ENCODE measurements at places on chromosomes 2 and 18. TPM values are rescaled to one million over a fixed set of nuclear protein-coding genes. Genes with fewer than 3 reads are reported as not detected.

- no peak overlapping the region for H3K4me3 ChIP-seq
- H3K36me3 ChIP-seq, result no peaks in the 10 kb centered on the region
- H3K4me1 ChIP-seq, result no peaks in the 10 kb centered on the region
- DNase-seq, result no peak
- no peaks in the 10 kb centered on the region for H3K27me3 ChIP-seq
Observed at GRCh38 chr2:193272011-193272410, 1077.3 kb upstream of the TMEFF2 start.

GRCh38 chr2:241936457-241937133 lies 67.1 kb downstream of the RTP5 start:
- H3K27ac ChIP-seq, result no peak overlapping the region
- DNase-seq, result no peak
- peaks cover 9% of the 10 kb centered on the region for H3K36me3 ChIP-seq
- H3K4me1 ChIP-seq, result peaks cover 26% of the 10 kb centered on the region
- no peaks in the 10 kb centered on the region for H3K27me3 ChIP-seq

- H3K27ac ChIP-seq, result no peak overlapping the region
- no peaks in the 10 kb centered on the region for H3K4me1 ChIP-seq
- peaks cover 13% of the 10 kb centered on the region for H3K27me3 ChIP-seq
- H3K36me3 ChIP-seq, result no peaks in the 10 kb centered on the region
Observed at GRCh38 chr2:19675003-19675629, 226.7 kb downstream of the TTC32 start.

DNA sequence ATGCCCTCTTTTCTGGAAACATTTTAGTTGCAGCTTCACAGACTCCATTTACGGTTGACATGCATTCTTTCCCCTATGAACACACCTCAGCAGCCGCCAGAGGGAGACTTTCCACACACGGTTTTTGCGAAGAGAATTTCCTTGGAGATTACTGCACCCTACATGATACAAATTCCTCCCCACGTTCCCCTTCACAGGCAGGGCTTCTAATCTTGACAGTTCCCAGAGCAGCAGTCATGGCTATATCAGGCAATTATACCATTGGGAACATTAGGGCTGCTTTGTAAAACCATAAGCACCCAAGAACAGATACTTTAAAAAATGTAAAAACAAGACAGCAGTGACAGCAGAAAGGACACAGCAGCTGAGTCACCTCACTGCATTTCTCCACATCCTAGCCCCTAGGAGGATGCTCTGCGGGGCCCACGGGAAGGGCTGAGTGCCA lies 253.8 kb downstream of the TGIF1 start:
- no peaks in the 10 kb centered on the region for H3K4me1 ChIP-seq
- no peaks in the 10 kb centered on the region for H3K36me3 ChIP-seq
- no peak overlapping the region for H3K27ac ChIP-seq
- no peak overlapping the region for H3K4me3 ChIP-seq

DNA sequence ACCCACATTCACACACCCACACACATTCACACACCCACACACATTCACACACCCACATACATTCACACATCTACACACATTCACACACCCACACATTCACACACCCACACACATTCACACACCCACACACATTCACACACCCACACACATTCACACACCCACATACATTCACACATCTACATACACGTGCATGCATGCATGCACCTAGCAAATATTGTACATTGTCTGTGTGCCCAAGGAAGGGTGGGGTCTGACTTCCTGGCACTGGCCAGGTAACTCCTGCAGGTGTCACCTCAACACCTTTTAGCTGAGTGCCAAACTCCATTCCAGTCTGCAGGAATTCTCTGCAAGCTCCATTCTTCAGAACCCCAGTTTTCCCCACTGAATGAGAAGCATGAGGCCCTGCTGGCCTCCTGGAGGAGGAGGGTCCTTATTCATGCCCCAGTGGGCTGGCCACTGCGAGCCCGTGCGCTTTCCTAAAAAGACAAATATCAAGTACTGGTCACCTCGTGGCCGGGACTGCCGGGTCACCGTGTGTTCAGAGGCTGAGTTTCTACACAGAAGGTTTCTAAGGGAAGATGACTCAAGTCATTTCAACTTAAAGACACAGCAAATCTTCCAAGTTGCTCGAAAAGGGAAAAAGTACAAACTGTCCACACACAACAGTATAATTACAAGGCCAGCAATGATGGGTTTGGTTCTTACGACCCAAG lies 131.5 kb downstream of the HDAC4 start:
- H3K27ac ChIP-seq, result no peak overlapping the region
- peaks cover 8% of the 10 kb centered on the region for H3K27me3 ChIP-seq
- peaks cover 84% of the 10 kb centered on the region for H3K4me1 ChIP-seq
- H3K36me3 ChIP-seq, result peaks cover 8% of the 10 kb centered on the region

DNA sequence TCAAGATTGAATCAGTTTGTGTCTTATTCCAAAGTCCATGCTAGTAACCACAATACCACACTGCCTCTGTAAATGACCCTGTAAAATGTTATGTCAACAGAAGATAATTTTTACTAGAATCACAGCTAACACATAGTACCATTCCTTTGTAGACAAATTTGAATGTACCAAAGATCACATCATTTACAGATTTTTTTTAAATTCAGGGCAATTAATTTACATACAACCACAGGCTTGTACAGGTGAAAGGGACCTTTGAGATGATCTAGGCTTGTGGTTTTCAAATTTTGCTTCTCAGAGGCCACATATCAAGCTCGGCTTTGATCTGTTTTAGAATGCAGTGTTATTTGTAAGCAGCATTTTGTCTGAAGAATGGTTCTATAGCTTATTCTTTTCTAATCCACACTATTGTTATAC lies 63.8 kb upstream of the PPM1B start:
- peaks cover 43% of the 10 kb centered on the region for H3K4me1 ChIP-seq
- H3K27ac ChIP-seq, result no peak overlapping the region
- DNase-seq, result no peak
- H3K36me3 ChIP-seq, result no peaks in the 10 kb centered on the region
- no peak overlapping the region for H3K4me3 ChIP-seq
- no peaks in the 10 kb centered on the region for H3K27me3 ChIP-seq

- no peak for DNase-seq
- H3K27me3 ChIP-seq, result no peaks in the 10 kb centered on the region
- H3K4me1 ChIP-seq, result peaks cover 75% of the 10 kb centered on the region
- H3K27ac ChIP-seq, result peak overlapping the region; percentile 97
- H3K4me3 ChIP-seq, result no peak overlapping the region
Observed at GRCh38 chr2:234458466-234458865, 38.4 kb downstream of the ARL4C start.

GRCh38 chr2:179952658-179953057 lies 54.4 kb downstream of the CWC22 start:
- no peak for DNase-seq
- H3K36me3 ChIP-seq, result peaks cover 41% of the 10 kb centered on the region
- no peaks in the 10 kb centered on the region for H3K27me3 ChIP-seq
- no peak overlapping the region for H3K27ac ChIP-seq
- no peaks in the 10 kb centered on the region for H3K4me1 ChIP-seq

- peaks cover 5% of the 10 kb centered on the region for H3K27me3 ChIP-seq
- H3K27ac ChIP-seq, result no peak overlapping the region
- H3K36me3 ChIP-seq, result no peaks in the 10 kb centered on the region
- H3K4me1 ChIP-seq, result no peaks in the 10 kb centered on the region
- no peak for DNase-seq
- no peak overlapping the region for H3K4me3 ChIP-seq
Observed at GRCh38 chr2:205640716-205641115, 41.6 kb upstream of the NRP2 start.

GRCh38 chr2:176781570-176782217 lies 430.9 kb upstream of the HNRNPA3 start:
- peaks cover 32% of the 10 kb centered on the region for H3K36me3 ChIP-seq
- H3K4me1 ChIP-seq, result peaks cover 21% of the 10 kb centered on the region
- H3K27ac ChIP-seq, result peak overlapping the region; percentile 70
- no peak for DNase-seq
- H3K27me3 ChIP-seq, result peaks cover 3% of the 10 kb centered on the region

DNA sequence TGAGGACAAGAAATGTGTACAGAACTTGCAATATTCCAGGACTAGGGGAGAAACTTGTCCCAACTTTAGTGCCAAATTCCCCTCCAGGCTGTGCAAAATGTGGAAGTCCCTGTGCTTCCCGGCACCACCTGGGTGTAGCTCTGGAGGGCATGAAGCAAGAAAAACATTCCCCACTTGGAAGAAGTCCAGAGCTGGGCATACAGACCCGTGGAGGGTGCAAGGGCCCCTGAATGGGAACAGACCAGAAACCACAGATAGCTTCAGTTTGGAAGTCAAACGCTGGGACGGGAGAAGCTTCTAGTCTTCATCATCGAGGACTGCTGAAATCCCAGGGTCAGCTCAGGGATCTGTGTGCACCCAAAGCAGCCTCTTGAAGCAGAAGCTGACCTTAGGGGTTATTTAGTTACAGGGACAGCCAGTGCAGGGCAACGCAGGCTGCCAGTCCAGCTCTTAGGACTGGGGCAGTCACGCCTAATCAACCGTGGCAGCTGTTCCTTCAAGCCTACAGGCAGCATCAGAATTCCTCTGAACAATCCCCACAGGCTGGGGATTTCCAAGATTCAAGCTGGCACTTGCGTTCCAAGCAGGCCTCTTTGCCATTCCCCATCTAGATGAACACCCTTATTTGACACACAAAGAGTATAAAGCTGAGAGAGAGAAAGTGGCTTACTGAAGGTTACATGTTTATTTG lies 269.4 kb downstream of the LOXHD1 start:
- no peak overlapping the region for H3K27ac ChIP-seq
- no peaks in the 10 kb centered on the region for H3K4me1 ChIP-seq
- H3K4me3 ChIP-seq, result no peak overlapping the region
- H3K27me3 ChIP-seq, result peaks cover 10% of the 10 kb centered on the region
- DNase-seq, result no peak

DNA sequence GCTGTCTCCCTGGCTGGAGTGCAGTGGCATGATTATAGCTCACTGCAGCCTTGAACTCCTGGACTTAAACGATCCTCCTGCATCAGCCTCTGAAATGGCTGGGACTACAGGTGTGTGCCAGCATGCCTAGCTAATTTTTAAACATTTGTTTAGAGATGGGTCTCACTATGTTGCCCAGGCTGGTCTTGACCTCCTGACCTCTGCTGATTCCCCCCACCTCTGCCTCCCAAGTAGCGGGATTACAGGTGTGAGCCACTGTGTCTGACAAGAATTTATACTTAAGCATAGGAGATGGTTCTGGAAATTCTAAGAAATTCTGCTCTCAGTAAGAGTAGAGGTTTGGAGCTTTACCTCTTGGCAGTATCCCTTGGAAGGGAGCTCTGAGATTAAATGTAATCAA lies 18.2 kb downstream of the MTHFD2 start:
- peaks cover under 1% of the 10 kb centered on the region for H3K4me1 ChIP-seq
- no peaks in the 10 kb centered on the region for H3K27me3 ChIP-seq
- no peak overlapping the region for H3K27ac ChIP-seq
- DNase-seq, result no peak
- H3K36me3 ChIP-seq, result peaks cover 47% of the 10 kb centered on the region

DNA sequence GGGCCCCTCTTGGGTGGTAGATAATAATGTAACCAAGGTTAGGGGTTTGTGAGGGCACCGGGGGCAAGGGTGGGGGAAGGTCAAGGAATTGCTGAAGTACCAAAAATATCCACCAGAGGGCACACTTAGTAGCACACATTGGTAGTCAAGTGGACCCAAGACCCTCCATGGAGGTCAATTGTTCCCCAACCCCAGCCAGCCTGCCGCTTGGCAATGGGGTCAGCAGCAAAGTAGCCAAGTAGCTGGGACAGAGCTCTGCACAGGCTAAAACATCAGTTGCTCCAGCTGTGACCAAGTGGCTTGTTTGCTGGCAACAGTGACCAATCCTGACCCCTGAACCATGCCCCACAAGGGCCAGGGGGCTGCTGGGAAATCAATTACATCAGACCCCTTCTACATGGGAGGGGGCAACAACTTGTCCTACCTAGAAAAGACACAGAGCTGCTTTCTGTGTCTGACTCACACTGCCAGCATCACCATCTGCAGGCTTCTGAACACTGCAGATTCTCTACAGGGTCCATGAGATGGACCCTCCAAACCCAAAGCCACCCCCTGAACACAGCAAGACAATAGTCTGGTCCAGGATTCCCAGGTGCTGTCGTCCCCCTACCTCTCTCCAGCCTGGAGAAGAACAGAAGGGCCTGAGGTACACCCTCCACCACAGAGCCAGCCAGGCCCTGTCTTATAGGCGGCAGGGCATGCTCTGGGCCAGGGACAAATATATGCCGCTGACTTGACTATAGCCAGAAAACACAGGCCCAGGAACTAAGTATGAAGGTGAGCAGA lies 76.0 kb downstream of the EMX1 start:
- H3K27ac ChIP-seq, result no peak overlapping the region
- no peaks in the 10 kb centered on the region for H3K27me3 ChIP-seq
- H3K4me1 ChIP-seq, result no peaks in the 10 kb centered on the region

DNA sequence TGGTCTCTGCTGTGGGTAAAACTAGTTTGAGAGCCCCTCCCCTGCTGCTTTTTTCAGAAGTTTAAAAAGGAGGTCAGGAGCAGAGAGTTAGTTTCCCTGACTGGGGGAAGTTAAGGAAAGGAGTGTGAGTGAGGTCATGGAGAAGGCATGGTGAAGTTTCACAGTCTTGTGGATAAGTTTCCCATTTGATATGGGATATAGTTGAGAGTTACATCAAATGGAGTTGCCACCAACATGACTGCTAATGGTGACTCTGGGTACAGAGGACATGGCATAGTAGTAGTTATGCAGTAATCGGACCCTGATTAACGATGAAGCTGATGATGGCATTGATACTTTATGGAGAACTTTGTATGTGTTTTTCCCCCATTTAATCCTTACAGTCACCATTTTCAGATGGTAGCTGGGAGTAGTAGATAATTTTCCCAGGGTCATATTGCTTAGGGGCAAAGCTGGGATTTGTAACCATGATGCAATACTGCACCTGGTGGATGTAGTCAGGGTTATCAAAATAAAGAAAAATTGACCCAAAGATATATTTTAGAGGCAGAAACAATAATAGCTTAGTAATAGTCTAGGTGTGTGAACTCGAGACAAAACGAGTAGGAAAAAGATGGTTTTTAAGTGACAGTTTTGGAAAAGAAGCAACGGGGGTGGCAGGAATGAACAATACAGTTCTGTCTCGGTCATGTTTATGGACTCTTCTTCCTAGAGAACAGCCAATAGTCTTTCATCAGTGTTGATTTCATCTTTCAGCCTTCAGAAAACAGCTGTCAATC lies 74.6 kb downstream of the FMNL2 start:
- no peak for DNase-seq
- H3K27ac ChIP-seq, result no peak overlapping the region
- H3K4me1 ChIP-seq, result no peaks in the 10 kb centered on the region
- H3K27me3 ChIP-seq, result peaks cover 26% of the 10 kb centered on the region
- H3K4me3 ChIP-seq, result no peak overlapping the region

The ACTG2 gene
- total RNA-seq, result not detected

The C2orf66 gene
- 0.16 TPM for total RNA-seq

The ASB18 gene
- total RNA-seq, result not detected

The ALK gene
- not detected for total RNA-seq

The RAPH1 gene
- 0.73 TPM for total RNA-seq

The EIF2B4 gene
- 38.6 TPM for total RNA-seq

The MYCN gene
- not detected for total RNA-seq

The SPP2 gene
- total RNA-seq, result not detected

The USP14 gene
- 65.2 TPM for total RNA-seq

The TUBA4B gene
- total RNA-seq, result not detected

The SMIM21 gene
- total RNA-seq, result not detected

The CHST10 gene
- total RNA-seq, result 8.5 TPM

The PEX13 gene
- 19.4 TPM for total RNA-seq

Data from activated CD8-positive, alpha-beta memory T cell treated with anti-CD3 and anti-CD28 coated beads, Interleukin-2, amount 10 ng/mL, durations not matched to agents 7 days and 5 days (primary cell).